MG63 (cell line): ENCODE measurements at places on chromosomes 16 and 17. TPM values are rescaled to one million over a fixed set of nuclear protein-coding genes. Genes with fewer than 3 reads are reported as not detected.

- DNase-seq, result peak; percentile 49
Measured at GRCh38 chr16:81004646-81005353, 1.9 kb downstream of the CMC2 start.

DNA sequence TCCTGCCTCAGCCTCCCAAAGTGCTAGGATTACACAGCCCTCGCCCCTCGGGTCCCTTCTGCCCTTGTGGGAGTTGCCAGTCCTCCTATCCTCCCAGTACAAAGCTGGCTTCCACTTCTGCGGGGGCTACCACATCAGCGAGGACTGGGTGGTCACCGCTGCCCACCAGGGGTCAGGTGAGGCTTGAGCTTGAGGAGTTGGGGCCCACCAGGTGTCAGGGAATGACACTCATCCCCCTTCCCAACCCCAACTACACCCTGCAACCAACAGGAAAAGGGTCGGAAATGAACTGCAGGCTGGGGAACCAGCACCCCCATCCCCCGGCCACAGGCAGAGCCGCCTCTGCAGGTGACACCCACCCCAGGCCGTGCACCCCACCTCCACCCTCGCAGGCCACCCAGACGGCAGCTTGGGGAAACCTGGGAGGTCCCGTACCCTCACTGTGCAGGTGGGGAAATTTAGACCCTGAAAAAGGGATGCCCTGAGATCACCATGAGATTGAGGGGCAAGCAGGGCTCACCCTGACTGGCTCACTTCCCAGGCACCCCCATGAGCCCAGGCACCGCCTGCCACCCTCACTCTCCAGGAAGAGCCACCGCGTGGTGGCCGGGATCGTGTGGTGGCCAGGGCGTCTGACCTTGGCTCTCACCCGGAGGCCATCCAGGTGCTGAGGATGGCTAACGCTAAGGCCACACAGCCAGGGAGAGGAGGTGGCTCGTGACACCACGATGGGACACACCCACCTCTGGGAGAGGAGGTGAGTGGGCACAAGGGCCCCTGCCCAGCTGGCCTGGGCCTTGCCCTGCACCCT, 8.0 kb downstream of the CTRB1 start:
- DNase-seq, result no peak

DNA sequence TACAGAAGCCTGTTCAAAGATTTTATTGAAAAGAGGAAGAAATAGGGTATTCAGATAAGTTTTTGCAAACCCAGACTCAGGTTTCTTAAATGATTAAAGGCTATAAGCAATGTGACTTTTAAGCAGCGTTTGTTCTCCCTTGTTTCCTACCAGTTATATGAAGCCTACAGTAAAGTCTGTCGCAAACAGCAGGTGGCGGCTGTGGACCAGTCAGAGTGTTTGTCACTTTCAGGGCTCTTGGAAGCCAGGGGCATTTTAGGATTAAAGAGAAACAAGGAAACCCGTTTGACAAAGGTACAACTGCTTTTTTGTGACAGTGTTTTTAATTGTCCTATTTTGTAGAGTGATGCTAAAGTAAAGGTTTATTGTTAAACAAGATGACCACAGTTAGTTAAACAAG, 7.7 kb upstream of the RARA start:
- DNase-seq, result no peak

DNA sequence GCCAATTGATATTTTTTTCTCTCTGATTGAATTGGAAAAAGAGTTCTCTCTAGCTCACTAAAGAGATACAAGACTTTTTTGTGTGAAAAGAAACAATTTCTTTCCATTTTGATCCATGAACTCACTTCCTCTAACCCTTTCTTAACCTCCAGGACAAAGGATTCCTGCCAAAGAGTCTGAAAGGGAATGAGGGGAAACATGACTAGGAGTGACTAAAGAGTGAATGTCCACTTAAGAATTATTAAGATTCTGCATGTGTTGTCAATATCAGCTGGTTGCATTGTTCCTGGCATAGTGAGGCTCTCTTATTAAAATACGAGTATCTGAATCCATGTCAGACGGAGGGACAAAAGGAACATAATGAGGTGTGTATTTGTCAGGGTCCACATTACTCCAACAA, 344.7 kb downstream of the GRIN2A start:
- no peak for DNase-seq

GRCh38 chr16:12678983-12679382, 124.7 kb downstream of the CPPED1 start:
- DNase-seq, result no peak

DNA sequence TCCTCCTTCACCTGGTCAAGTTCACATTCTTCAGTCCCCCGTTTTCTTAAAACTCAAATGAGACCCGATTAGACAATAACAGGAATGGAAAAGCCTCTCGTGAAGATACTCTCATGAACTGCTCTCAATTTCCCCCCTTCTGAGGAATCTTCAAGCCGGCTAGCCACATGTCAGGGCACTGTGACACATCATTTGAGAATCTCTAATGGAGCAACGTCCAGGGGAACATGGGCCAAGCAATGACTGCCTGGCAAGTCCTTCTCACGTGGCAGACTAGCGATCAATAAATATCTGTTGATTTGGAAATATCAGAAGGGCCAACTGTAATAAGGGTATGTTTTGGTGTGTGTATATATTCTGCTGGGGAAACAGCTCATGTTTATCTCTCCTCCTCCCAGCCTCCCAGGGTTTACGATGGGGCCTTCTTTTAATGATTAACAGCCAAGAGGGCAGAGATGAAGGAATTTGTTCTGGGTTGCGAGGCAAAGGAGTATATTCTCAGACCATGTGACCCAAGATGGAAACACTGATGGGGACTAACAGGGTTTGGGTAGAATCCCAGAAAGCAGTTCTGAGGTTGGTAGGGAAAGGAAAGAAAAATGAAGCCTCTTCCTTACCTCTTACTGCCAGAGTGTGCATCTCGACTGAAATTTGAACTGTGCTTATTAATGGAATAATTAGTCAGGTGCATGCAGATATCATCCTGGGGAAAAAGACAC, 21.4 kb downstream of the TTLL6 start:
- DNase-seq, result peak; percentile 83

DNA sequence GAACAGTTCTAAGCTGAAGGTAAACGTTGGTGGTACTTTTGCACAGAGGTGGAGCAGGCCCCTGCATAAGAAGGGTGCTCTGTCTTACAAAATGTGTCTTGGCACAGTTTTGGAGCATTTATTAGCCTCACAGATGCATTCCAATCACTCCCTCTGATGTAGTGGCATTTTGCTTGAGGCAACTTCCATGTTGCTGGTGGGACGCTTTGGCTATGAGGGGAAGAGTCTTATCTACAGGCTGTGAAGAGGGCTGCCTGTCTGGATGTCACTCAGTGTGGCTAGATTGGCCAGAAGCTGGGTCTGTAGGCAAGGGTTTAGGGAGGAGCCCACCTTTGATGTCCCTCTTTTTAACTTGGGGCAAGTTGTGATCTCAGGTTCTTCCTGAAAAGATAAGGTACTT, 2.6 kb upstream of the RARA start:
- DNase-seq, result no peak

DNA sequence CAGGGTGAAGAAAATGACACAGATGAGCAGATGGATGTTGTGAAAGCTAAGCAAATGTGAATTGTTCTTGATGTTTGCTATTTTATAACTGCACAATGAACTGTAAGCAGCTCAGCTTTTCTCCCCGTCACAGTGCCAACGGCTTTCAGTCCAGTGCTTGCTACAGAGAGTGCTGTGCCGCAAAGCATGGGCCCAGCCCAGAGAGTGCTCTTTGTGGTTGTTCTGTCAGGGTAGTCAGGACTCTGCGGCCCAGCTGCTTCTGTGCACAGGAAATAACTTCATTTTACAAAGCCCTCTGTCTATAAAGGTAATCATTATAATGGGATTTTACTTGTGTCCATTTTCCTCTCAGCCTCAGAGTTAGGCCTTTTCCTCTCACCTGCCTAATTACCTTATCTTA, 39.1 kb downstream of the CDRT15 start:
- DNase-seq, result no peak

DNA sequence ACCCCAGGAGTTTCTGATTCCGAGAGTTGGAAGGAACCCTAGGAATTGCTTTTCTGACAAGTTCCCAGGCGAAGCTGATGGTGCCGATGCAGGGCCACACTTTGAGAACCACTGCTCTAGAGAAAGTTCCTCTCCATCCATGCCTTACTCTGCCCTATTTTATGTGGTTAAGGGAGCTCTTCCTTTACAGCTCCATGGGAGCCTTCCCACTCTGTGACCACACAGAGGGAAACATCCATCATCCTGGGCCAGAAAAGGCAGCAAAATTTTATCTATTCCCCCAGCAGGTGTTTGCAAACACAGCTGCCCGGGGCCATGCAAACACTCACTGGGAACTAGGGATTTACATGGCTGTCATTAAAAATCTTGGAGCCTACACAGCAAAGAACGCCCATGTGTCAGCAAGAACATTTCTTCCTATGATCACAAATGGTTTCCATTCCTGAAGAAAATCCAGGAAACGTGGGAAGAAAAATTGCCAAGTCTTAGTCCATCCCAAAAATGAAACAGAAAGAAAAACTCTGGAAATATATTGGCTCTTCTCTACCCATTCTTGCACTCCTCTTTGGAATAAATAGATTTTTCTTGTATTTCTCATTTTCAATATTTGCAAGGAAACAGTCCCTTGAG, 252.7 kb downstream of the PMP22 start:
- DNase-seq, result no peak

DNA sequence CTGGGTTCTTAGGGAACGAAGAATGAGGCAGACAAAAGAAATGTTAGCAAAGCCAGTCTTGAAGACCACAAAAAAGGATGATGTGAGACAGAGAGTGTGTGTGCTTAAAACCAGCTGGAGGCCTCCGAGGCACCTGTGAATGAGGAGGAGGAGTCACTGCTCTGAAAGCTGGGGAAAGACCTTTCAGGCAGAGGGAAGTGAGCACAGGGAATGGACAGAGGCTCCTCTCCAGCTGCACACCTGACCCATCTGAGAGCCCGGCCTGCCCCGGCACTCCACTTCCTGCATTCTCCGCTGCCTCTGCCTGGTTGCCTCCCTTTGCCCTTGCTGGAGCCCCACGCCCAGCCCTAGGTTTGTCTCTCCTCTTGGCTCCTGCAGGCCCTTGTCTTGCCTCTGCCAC, 55.2 kb upstream of the SREBF1 start:
- no peak for DNase-seq

DNA sequence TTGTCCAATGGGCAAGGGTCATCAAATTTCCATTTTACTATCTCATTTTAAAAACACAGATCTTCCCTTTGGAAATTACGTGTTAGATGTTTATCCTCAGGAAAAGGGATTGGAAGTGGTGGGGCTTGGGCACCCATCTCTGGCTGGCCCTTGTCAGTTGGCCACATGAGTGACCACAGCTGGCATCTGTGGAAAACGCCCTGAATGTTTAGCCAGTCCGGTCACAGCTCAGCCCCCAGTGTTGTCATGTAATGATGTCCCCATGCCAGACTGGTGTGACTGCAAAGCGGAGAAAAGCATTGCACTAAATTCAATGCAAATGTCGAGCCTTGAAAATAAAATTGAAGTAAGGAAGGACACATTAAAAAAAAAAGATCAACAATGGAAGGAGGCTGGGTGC, 53.0 kb downstream of the TMC6 start:
- no peak for DNase-seq

DNA sequence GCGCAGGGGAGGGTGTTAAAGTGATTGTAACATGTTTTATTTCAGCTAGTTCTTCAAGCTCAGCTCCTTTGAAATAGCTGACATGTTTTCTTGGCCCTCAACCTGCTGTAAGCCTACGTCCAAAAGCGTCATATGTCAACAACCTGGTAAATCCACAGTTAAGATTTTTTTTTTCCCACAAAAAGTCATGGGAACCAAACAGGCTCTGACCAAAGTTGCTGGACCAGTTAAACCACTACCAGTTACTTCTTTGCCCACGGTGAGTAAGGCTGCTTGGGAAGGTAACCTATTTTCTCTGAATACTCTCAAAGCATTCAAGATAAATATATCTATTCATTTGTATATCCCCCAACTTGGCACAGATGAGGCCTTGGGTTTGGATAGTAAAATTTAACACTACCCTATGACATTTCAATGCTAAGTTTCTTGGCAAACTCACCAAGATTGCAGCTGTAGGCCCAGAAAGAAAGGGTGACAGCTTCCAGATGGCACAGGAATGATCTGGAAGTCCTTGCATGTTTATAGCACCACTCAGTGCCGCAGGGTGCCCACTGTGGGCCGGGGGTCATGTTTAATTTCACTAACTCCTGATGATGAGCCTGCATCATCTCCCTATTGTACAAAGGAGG, 166.2 kb downstream of the XYLT1 start:
- DNase-seq, result peak; percentile 60

- DNase-seq, result no peak
Measured at GRCh38 chr16:56421976-56422669, 3.2 kb downstream of the AMFR start.

DNA sequence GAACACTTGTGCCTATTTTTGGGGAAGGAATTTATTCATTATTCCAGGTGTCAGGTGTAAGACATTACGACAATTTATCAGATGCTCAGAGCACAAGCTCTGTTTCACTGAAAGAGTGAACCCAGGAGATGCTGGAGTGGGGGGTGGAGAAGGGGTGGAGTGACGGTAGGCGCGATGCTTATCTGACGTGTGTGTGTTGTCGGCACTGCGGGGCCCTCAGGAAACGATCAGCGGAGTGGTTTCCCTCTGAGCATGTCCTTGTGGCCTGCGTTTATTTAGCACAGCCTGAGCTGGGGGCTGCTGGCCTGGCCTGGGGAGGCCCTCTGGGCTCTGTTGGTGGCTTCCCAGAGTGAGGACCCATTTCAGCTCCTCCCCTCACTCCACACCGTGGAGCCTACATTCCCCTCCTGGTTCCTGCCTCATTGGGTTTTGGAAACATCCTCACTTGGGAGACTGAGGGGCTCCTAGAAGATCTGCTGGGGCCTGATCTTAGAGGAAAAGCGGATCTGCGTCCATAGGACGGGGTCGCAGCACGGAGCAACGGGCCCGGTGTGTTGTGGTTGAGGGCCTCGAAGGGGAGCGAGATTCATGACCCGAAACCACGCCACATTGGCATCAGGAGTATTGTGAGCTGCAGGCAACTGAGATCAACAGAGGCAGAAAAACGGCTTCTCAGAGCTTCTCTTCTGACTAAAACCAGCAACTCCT, 19.0 kb upstream of the GNG13 start:
- no peak for DNase-seq

SMIM36 gene
- not detected in 2 replicates for total RNA-seq

RAB26 gene
- not detected in 2 replicates for total RNA-seq

ASIC2 gene
- total RNA-seq, result not detected in 2 replicates

ATAD5 gene
- total RNA-seq, result 2.4 and 7.6 TPM in 2 replicates

KPNA2 gene
- 187 and 211 TPM in 2 replicates for total RNA-seq
